ENCODE measurements at places on chromosomes 7 and 10.

GRCh38 chr10:117761695-117762094, 219.1 kb downstream of the EMX2 start:
- ATAC-seq, result no peak

GRCh38 chr7:112232212-112232978, 25.9 kb downstream of the ZNF277 start:
- ATAC-seq, result no peak

GRCh38 chr7:84998665-84999064, 188.2 kb downstream of the SEMA3D start:
- ATAC-seq, result no peak

DNA sequence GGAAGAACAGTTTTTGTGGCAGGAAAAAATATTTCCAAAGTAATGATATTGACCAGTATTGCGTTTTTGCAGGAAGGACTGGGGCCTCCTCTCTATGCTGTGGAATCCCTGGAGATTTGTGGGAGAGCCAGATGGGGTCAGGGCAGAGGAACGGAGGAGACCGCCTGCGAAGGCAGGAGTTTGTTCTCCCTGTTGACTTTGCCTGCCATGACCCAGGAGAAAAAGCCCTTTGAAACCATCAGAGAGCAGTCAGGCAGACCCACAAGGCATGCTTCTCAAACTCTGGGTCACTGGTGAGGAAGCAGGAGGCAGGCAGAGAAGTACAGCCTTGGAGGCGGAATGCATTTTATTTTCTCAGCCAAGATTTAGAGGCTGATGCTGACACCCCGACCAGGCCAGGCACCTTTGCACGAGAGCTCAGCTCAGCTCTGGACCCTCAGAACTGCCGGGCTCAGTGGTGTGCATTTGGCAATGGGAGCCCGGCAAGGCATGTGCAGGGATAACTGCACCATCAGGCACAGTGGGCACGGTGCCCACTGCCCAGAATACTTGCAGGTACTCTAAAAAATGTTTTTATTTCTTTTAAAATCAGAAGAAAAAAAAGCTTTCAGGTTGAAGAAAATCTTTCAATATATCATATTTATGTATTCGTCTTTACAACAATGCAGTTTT, 410.4 kb downstream of the RPS24 start:
- ATAC-seq, result no peak

GRCh38 chr7:89311886-89312285, 516.3 kb upstream of the TEX47 start:
- ATAC-seq, result no peak

GRCh38 chr10:77732213-77733003, 94.8 kb upstream of the KCNMA1 start:
- no peak for ATAC-seq

DNA sequence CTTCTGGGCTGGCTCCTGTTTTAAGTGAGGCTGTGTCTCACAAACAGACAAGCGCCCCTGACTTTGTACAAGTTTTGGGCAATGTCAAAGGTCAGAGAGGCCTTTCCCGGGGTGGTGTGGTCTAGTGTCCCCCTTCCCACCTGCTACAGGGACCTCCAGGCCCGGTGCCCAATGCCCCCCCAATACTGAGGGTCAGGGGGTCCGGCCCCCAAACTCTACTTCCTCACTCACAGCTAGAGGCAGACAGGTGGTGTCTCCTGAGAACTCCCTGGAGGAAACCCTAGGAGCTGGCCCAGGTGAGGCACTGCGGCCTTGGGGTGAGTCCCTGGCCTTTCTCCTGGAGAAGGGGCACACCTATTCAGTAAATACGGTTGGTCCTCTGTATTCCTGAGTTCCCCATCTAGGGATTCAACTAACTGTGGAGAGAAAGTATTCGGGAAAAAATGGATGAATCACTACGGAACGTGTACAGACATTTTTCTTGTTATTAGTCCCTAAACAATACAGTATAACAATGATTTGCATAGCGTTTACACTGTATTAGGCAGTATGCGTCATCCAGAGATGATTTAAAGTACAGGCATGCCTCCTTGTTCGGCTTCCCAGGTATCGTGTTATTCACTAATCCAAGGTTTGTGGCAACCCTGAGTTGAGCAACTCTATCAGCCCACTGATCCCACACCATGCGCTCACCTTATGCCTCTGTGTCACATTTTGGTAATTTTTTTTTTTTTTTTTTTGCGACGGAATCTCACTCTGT, 308.1 kb downstream of the WDR37 start:
- no peak for ATAC-seq

DNA sequence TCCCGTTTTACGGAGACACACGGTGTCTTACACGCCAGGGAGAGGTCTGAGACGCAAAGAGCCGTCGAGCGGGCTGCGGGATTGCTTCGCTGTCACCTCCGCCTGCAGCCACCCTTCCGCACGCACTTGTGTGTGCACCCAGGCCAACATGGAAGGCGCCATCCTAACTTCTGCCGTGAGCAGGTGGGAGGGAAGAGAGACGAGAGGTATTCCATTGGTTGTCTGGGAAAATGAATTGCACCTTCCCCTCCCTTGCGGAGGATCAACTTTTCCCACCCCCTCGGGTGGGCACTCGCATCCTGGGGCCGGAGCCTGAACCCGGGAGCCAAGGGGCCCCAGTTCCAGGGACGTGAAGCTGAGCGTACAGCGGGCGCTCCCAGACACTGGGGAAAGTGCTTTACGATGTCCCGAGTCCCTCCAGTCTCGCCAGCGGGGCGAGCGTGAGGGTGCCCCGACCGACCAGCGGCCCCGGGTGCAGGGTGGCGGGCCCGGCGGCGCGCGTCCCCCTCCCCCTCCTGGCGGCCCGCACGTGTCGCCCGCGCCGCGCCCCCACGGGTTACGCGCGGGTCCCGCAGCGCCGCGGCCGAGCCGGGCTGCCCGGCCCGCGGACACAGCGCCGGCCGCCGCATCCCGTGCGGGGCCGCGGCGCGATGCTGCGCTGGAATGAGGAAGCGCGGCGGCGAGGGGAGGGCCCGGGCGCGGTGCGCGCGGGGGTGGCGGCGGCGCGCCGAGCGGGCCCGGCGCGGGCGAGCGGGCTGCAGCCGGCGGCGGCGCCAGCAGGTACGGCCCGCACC, 984 bp upstream of the IKZF1 start:
- peak; percentile 35 for ATAC-seq

DNA sequence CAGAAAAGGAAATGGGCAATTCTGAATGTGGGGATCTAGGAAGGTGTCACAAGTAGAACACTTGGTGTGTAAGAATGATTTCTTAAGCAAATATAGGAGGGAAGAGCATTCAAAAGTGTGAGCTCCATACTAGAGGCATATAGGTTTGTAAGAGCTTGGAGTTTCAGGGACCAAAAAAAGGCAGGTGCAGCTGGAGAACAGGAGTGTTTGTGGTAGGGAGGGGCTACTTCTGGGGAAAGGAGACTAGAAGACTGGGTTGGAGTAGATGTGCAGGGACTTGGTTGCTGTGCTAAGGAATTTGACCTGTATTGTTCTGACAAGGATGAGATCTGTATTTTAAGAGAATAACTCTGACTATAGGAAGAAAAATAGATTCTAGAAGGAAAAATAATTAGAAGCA, 46.4 kb downstream of the CPED1 start:
- ATAC-seq, result no peak

- ATAC-seq, result no peak
These were observed 38.8 kb downstream of the RNLS start for GRCh38 chr10:88544140-88544870.

- ATAC-seq, result no peak
These were observed 4.9 kb upstream of the ADCY1 start for GRCh38 chr7:45569290-45569685.

DNA sequence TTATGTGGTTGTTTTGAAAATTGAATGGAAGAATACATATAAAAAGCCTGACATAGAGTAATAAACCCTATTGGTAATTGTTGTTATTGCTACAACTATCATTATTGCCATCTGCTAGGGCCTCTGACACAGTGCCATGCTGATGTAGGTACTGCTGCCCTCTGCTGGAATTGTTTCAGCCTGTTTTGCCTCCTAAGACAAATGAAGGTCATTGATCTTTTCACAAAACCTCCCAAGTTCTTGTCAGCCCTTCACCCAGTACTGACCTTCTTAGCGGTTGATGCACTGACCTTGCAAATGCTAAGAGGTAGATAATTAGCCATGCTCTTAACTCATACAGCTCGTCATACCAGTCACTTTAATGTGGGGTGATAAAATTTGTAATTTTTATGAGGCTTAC, 975.2 kb downstream of the SORCS1 start:
- ATAC-seq, result peak; percentile 46

DNA sequence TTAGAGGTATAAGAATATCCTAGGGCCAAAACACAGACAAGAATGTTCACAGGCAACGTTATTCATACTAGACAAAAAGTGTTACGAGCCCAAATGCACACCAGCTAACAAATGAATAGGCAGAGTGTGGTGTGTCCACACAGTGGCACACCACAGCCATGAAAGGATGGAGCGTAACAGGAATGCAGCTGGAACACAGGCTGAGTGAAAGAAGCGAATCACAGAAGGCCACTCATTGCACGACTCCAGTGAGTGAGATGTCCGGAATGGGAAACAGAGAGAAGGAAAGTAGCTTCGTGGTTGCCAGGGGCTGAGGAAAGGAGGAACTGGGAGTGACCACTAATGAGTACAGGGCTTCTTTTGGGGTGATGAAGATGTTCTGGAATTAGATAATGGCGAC, 198.8 kb downstream of the TNS3 start:
- no peak for ATAC-seq

- peak; percentile 71 for ATAC-seq
These were observed 34.0 kb downstream of the HSPA12A start for GRCh38 chr10:116708391-116708821.

DNA sequence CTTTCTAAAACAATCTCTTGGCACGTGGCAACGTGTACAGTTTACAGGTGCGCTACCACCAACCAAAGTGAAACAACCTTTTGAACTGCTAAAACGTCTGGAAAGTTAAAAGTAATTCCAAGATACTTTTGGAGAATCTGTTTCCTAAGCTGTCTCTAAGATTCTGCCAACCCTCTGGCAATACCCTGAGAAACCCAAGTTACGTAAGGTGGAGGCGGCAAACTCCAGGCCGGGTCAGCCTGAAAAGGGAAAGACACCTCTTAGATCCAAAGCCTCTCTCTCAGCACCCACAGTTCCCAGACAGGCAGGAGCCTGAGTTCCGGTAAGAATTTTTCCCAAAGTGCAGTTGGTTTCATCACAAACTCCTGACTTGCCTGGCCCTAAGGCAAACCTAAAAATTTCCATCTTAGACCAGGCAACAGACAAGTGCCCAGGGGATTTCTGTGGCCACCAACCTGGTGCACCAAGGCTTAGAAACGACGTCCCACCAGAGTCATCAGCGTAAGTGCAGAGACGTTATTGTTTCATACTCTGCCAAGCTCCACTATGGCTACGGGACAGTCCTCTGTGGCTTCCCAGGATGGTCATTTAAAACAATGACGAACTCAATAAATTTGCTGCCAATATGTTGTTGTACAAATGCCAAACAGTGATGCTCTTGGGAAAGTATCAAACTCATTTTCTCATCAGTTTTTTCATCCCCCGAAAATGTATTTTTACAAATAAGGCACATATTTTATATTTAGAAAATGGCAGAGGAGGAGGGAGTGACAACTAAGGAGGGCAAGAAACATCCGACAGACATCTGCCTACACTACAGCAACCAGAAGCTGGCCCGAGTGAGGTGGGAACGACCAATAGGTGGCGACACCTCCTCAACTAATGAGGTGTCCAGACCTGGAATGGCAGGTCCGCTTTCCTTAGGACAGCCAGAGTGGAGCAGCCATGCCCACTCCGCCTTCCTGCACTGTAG, 205.8 kb upstream of the FRMD4A start:
- ATAC-seq, result peak; percentile 91

GRCh38 chr7:1915956-1916600, 246.0 kb downstream of the ELFN1 start:
- ATAC-seq, result no peak

- ATAC-seq, result no peak
These were observed 845.7 kb upstream of the POT1 start for GRCh38 chr7:125775317-125775716.

GRCh38 chr7:944744-945143, 9.7 kb downstream of the ADAP1 start:
- no peak for ATAC-seq

DNA sequence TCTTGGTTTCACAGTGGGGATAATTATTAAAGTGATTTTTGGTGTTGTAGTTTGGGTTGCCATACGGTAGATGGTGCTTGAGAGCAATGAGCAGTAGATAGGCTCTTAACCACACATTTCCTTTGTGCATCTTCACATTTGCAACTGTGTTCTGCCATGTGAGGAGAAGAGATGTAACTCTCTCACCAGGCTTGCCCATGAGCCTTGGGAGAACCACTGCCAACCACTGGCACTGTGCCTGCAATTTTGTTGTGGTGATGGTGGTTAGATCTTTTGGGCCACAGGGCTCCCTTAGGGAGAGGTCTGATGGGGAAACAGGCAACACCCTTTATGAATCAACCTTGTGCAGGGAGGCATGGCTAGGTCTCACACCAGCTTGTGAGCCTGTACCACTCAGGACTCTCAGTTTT, 204.3 kb downstream of the CCDC7 start:
- ATAC-seq, result peak; percentile 46

- no peak for ATAC-seq
These were observed 77.3 kb upstream of the PPIF start for GRCh38 chr10:79269969-79270368.

DNA sequence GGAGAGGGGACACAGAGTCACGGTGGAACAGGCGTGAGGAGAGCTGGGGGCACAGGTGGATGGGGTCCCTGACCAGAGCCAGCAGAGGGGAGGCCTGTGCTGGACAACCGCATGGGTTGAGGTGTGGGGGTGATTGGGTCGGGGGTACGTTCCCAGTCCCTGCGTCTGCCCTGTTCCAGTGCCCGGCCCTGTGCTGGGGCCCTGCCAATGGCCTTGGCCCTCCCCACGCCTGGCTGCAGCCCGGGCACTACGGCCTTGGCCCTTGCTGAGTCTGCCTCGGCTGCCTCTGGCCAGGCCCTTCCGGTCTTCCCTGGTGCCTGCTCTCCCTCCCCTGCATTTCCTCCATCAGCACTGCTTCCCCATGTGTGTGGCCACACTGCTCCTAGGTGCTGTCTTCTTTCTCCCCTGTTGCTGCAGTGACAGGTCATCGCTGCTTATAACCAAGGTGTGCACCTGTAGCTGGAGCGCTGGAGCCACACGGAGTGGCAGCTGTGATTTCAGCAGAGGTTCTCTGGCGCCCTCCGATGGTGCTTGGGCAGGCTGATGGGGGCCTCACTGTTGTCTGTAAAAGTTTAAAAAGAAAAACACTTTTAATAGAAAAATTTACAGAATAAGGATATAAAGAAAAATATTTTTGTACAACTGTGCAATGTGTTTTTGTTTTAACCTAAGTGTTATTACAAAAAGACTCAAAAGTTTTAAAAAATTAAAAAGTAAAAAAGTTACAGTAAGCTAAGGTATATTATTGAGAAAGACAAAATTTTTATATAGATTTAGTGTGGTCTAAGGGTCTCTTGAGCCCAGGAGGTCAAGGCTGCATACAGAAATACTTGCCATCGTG, 45.2 kb upstream of the BHLHA15 start:
- ATAC-seq, result peak; percentile 59

- ATAC-seq, result no peak
These were observed 93.0 kb downstream of the ARHGAP22 start for GRCh38 chr10:48511875-48512231.

- ATAC-seq, result peak; percentile 82
These were observed 252.6 kb downstream of the CELF2 start for GRCh38 chr10:11270135-11270857.
